ENCODE measurements at places on chromosomes 1 and 21.

DNA sequence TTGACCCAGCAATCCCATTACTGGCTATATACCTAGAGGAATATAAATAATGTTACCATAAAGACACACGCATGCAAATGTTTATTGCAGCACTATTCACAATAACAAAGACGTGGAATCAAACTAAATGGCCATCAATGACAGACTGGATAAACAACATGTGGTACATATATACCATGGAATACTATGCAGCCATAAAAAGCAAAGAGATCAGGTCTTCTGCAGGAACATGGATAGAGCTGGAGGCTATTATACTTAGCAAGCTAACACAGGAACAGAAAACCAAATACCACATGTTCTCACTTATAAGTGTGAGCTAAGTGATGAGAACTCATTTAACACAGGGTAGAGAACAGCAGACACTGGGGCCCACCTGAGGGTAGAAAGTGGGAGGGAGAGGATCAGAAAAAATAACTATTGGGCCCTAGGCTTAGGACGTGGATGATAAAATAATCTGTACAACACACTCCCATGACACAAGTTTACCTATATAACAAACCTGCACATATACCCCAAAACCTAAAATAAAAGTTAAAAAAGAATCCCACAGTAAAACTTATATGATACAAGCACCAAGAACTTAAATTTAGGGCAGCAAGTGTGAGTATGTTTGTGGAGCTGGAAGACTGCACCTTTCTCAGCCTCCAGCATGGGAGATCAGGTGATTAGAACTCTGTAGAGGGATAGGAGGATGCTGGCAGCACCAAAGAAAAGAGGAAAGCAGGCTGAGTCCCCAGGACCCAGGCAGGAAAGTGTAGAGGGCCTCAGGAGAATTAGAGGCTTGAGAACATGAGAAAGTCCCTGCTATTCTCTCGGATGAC, 320.8 kb upstream of the USP24 start:
- DNase-seq: no peak

DNA sequence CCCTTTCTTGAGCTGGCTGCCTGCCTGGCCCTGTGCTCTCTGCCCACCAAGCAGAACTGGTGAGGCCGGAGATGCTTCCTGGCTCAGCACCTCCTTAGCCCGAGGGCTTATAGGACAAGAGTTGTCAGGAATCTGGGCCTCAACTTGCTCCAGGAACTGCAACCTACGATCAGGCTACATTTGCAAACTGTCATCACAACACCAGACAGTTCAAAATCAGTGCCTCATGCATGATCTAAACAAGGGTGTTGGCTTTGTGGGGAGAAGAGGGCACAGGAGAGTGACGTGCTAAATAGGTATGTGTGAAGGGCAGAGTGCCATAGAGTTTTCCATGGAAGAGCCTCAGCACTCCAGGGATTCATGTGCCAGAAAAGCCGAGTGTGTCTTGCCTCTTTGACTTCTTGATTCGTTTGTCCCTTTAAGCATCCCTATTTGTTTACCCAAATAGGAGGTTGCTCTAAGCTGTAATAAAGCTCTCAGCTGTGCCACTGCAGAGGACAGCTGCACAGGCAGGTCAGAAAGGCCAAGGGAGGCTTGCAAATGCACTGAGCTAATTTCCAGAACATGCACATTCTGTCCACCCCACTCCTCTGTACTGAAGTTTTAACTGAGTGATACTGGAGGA, 30.2 kb upstream of the NEK2 start:
- no peak for DNase-seq

DNA sequence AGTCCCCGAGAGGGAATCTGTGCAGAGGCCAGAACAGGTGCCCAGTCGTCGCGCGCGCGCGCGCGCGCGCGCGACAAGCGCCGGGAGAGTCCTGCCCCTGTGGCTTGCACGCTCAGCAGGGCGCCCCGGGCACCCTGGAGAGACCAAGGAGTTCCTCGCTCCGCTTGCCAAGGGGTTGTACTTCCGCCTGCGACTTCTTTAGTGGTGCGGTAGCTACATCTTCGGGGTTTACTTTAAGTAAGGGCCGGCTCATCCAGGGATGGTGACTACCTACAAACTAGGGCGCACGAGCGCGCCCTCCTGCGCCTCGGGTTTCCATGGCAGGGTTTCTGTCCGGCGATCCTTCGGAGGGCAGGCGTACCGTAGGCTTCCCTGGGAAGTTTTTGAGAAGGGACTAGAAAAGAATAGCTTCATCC, 1.4 kb downstream of the LHX4 start:
- DNase-seq: peak; percentile 63

- no peak for DNase-seq
Measured at GRCh38 chr1:246302711-246303317, 204.3 kb downstream of the SMYD3 start.

- peak; percentile 8 for DNase-seq
Measured at GRCh38 chr1:179742717-179743678, at the start of gene FAM163A. TSS of gene FAM163A (plus strand) at chr1:179743291. CDS start at chr1:179813098, 69,807 bp downstream.

GRCh38 chr1:9004700-9005394, 21.4 kb downstream of the SLC2A7 start:
- peak; percentile 86 for DNase-seq

GRCh38 chr1:44267438-44267837, 54.2 kb downstream of the DMAP1 start:
- no peak for DNase-seq

DNA sequence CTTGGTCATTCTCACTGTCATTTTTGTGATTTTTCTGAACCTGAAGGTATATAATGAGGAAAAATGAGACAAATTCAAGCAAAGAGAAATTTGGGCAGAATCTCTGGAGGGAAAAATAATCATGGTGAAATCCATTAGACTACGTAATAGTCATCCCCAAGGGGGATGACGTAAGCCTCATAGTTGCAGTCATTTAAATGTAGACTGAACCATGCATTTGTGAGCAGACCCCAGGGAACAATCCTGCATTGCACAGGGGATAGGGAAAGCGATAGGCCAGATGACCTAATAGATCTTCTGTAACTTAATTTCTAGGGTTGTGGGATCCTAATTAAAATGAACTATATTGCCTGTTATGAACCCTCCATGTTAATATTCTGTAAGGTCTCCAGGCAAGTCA, 167.4 kb upstream of the C1orf21 start:
- DNase-seq: no peak

DNA sequence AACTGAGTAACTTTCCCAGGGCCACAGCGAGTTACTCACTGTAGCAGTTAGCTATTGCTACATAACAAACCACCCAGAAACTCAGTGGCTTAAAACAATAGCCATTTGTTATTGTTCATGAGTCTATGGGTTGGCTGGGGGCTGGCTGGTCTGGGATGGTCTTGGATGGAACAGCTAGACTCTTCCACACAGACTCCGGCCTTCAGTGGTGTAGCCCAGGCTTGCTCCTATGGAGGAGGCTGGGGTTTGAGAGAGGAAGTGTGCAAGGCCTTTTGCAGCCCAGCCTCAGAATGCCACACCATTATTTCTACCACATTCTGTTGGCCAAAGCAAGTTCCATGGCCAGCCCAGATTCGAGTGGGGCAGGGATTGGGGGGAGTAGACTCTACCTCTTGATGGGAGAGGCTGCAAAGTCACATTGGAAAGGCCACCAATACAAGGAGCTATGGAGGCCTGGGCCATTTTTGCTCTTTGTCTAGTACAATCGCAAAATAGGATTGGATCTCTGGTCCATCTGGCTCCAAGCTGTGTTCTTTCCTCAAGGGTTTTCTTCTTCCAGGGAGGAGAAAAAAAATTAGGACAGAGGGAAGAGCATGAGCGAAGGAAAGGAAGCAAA, 37.5 kb upstream of the TTC22 start:
- no peak for DNase-seq

DNA sequence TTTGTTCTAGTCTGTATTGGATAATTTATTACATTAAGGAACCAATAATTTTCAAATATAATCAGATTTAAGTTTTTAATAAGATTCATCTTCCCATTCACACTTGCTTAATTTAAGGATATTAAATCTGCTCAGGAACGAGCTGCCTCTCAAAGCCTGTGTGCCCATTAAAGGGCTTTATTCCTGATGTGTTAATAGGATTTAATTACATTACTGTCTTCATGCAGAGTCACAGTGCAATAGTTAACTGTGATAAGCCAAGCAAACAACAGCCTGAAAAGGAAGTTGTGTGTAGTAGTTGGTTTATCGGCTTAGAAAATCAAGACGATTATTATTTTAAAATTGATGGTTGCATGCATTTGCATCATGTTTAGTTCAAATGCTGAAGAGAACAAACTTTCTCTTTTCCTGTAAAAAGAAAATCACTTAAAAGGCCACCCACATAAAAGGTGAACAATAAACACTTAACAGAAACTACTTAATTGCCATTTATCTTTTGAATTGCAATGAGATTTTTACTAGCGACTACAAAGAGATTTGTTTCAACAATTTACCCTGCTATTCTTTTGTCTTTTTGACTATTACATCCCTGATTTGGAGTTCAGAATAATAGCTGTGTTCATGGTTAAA, 174.6 kb downstream of the RWDD3 start:
- DNase-seq: no peak

- DNase-seq: no peak
Measured at GRCh38 chr1:147539122-147539575, 2.2 kb upstream of the BCL9 start.

DNA sequence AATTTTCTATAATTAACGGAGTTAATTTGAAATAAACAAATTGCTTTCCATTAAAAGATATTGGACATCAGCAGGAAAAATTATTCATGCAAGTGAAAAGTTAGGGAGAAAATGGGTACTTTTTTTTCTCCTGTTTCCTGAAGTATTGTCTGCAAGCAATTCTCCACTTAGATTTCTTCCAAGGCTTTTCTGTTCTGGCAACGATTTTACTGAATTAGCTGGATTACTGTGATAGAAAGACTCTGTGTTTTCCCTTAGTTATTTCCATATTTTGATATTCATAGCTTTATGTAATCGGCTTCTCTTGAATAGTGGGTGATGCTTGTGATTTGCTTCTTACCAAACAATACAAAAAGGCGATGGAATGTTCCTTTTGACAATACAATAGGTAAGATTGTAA, 1333.9 kb downstream of the AMY1C start:
- no peak for DNase-seq

DNA sequence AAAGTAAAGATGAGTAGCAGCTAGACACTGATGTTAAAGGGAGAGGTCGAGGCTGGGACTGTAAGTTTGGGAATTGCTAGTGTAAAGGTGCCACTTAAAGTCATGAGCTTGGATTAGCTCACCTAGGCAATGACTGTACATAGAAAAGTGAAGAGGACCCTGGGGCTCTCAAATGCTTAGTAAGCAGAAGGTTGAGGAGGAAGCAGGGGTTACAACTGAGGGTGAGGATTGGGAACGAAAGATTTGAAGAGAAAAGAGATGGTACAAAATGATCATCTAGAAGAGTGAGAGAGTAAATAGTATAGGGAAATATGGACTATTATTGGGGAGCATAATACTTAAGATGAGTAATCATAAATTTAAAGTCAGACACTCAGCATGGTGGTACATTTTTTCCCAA, 63.1 kb upstream of the TNFSF4 start:
- no peak for DNase-seq

GRCh38 chr1:167057241-167057688, 32.9 kb downstream of the GPA33 start:
- peak; percentile 26 for DNase-seq

DNA sequence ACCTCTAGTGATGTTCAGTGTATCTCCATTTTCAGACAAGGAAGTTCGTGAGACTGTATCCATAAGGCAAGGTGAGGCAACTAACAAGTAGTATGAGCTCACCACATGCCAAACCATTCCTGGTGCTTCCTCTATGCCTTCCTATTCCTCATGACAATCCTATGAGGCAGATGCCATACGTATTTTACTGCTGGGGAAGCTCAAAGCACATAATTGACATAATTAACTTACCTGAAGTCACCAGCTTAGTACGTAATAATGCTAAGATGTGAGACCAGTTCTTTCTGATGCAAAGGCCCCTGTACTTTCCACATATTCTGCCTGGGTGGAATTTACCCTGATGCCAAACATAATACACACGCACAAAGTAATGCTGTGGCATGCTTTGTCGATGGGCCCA, 83.6 kb upstream of the NFIA start:
- DNase-seq: no peak

GRCh38 chr1:73463873-73464272, 734.1 kb downstream of the LRRIQ3 start:
- DNase-seq: no peak

- no peak for DNase-seq
Measured at GRCh38 chr1:227924833-227925574, 22.7 kb downstream of the WNT9A start.

DNA sequence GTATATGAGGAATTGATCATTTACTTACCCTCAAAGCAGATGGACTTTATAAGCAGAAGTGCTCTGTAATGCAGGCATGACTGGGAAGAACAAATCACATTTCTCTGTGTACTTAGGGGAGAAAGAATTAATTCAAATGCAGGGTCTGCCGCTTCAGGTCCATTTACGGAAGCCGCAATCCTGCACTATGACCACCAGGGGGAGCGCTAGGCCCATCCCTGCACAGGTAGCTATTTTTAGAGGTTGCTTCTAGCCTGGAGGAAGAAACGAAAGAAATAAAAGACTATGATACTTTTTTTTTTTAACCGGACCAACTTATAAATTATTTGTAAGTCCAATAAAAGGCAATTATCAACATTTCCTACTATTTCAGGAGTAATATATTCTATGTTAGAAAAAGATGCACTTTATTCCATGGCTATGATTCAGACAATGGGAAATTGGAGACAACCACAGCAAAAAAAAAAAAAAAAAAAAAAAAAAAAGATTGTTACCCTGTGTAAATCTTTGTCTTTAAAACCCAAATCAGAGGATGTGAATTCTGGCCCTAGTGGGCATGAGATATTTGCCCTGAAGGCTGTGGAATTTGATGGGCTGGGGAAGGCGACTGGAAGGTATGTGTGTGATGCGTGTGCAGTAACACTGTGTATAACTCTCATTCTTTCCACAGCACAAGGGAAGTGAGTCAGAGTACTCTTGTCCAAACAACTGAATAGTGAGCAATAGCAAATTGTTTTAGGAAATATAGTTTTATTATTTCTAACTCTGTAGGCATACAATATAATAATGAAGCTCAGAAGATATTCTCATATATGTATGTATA, 12.9 kb upstream of the FYB2 start:
- peak; percentile 57 for DNase-seq

DNA sequence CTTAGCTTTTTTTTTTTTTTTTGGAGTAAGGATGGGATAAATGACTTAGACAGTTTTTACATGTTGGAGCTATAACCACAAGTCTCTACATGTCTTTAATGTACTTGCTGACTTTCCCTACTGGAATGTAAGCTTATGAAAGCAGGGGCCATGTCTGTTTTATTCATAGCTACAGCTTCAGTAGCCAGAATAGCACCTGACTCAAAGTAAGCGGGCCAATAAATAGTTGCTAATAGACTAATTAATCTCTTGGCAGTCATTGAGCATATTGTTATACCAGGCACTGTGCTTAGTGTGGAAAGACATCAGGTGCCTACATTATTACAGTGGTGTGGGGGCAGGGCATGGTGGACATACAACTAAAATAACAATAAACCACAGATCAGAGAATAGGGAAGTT, 84.4 kb upstream of the HOOK1 start:
- no peak for DNase-seq

Data from germinal center (tissue), 1 donor.